Activated T-helper 17 cell treated with anti-CD3 and anti-CD28 coated beads, Interleukin-2, amount 50 U/mL, for 72 hours (primary cell): ENCODE measurements at places on chromosomes 11 and 22. TPM values are rescaled to one million over a fixed set of nuclear protein-coding genes. Genes with fewer than 3 reads are reported as not detected.

DNA sequence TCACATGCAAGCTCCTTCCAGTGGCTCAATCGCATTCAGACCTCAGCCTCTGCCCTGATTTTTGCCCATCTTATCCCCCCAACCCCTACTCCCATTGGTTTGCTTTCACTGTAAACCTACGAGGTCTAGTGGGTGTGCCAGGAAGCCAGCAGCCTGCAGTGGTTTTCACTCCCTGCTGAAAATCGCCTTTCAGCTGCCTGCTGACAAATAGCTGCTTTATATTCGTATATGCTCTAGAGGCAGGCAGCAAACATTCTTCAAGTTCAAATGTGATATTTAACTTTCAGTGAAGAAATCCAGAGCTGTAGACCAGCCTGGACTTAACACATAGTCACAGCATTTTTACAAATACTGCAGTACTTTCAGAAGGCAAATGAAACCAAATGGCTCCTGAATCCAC is 92.8 kb upstream of the APOA1 start:
- H3K27me3 ChIP-seq: no peaks in the 10 kb centered on the region
- peaks cover 42% of the 10 kb centered on the region for H3K36me3 ChIP-seq
- peak; percentile 28 for ATAC-seq
- H3K4me3 ChIP-seq: peak overlapping the region; percentile 91
- H3K4me1 ChIP-seq: peaks cover 67% of the 10 kb centered on the region

DNA sequence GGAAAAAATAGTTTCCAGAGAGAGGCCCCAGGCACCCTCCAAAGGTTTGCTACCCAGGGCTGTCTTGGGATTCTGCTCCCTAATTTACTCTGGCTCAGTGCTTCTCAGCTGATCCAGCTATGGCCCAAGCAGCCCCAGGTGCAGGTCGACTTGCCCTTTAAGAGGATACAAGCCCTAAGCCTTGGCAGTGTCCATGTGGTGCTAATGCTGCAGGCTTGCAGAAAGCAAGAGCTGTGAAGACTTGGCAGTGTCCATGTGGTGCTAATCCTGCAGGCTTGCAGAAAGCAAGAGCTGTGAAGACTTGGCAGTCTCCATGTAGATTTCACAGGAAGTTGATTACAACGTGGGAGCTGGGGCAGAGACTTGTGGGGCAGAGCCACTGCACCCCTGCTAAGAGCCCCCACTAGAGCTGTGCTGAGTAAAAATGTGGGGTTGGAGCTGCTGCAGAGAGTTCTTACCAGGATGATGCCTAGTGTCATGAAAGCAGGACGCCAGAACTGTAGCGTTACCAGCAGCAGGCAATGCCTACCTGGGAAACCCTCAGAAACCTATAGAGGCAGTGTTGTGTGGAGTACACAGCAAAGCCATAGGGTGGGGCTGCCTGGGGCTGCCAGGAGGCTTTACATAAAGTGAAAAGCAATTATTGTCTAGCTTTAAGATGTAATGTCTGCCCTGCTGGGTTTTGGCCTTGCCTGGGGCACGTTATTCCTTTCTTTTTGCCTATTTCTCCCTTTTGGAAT is 16.1 kb upstream of the OR52K1 start:
- H3K4me1 ChIP-seq: no peaks in the 10 kb centered on the region
- H3K4me3 ChIP-seq: no peak overlapping the region
- H3K27me3 ChIP-seq: peaks cover 29% of the 10 kb centered on the region
- H3K36me3 ChIP-seq: no peaks in the 10 kb centered on the region

- ATAC-seq: no peak
- H3K36me3 ChIP-seq: no peaks in the 10 kb centered on the region
- no peak overlapping the region for H3K27ac ChIP-seq
- no peaks in the 10 kb centered on the region for H3K27me3 ChIP-seq
- H3K4me1 ChIP-seq: peaks cover 6% of the 10 kb centered on the region
Observed at GRCh38 chr11:57773026-57773598, 11.5 kb downstream of the CTNND1 start.

GRCh38 chr22:49140911-49141665 is 686.6 kb downstream of the BRD1 start:
- no peak overlapping the region for H3K4me3 ChIP-seq
- peaks cover 29% of the 10 kb centered on the region for H3K27me3 ChIP-seq
- ATAC-seq: no peak
- H3K36me3 ChIP-seq: no peaks in the 10 kb centered on the region
- no peak overlapping the region for H3K27ac ChIP-seq

DNA sequence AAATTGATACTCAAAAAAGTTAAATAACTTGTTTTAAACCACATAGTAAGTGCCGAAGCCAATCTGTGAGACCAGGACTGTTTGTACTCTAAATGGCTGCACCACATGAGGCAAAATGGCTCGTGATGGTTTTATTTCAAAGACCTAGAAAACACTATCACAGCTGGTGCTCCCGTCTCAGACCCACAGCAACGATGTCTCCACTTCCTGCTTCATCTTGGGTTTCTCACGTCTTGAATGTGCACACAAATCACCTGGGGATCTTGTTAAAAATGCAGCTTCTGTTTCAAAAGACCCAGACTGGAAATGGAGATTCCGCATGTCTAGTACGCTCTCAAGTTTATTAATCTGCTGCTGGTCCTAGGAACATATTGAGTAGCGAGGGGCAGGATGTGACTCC is 1.2 kb downstream of the CD3E start:
- peak overlapping the region; percentile 100 for H3K4me3 ChIP-seq
- peak overlapping the region; percentile 100 for H3K27ac ChIP-seq
- H3K36me3 ChIP-seq: peaks cover 64% of the 10 kb centered on the region
- H3K4me1 ChIP-seq: peaks cover 41% of the 10 kb centered on the region
- peak; percentile 12 for ATAC-seq

DNA sequence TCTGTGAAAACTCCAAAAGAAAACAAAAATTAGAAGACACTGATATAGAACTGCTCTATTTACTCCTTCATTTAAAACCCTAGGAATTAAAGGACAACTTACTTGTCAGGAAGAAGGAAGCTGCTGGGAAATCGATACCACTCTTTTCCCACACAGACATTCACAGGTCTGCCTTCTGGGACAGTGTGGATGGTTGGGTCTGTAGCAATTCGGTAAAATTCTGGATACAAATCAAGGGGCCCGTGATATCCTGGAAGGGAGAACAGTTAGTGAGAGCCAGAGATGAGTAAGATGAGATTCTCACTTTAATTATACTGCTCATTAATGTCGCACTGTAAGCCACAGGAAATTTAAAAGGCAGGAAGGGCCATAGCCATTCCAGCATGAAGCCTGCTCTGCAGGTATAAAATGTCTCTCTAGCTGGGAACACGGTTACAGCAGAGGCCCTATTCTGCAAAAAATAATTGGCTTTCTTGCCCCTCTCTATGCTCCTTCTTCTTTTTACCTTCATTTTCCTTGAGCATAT is 34.0 kb downstream of the ALG9 start:
- peak overlapping the region; percentile 17 for H3K27ac ChIP-seq
- H3K36me3 ChIP-seq: peaks cover 89% of the 10 kb centered on the region
- ATAC-seq: no peak
- no peak overlapping the region for H3K4me3 ChIP-seq
- no peaks in the 10 kb centered on the region for H3K27me3 ChIP-seq

GRCh38 chr22:33353502-33353901 is 295.3 kb upstream of the SYN3 start:
- H3K27ac ChIP-seq: no peak overlapping the region
- H3K27me3 ChIP-seq: no peaks in the 10 kb centered on the region
- no peak overlapping the region for H3K4me3 ChIP-seq

DNA sequence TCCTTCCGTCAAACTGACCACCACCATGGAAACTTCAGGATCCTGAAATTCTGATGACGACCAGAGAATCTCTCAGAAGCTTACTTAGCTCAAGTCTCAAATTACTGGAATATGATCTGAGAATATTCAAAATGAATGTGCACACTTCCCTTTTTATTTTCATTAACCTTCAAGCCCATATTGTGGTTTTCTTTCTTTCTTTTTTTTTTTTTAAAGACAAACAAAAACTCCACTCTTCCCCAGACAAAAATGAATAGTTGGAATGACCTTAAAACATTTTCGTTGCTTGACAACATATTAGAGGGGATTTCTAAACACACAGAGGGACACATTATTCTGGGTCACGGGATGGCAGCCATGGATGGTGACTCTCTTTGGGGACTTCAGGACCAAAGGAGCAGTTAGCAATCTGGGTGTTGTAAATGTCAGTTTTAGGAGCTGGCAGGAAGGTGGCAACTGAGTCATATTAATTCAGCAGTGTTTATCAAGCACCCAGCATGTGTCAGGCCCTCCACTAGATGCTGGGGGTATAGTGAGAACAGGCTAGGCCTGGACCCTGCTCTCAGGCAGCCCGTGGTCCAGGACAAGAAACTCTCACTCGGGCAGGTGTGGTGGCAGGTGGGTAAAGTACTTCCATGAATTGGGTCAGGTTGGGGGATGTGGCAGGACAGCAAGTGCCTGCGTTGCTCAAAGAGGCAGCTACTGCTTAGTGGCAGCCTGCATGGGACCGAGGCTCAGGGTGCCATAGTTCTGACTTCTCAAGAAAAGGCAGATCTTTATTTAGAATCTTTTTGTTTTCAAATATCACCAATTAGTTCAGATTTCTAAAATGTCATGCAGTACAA is 126.1 kb downstream of the HIPK3 start:
- no peaks in the 10 kb centered on the region for H3K4me1 ChIP-seq
- H3K36me3 ChIP-seq: no peaks in the 10 kb centered on the region
- H3K27ac ChIP-seq: no peak overlapping the region
- peaks cover 19% of the 10 kb centered on the region for H3K27me3 ChIP-seq
- no peak overlapping the region for H3K4me3 ChIP-seq

- H3K27ac ChIP-seq: no peak overlapping the region
- no peaks in the 10 kb centered on the region for H3K4me1 ChIP-seq
- H3K36me3 ChIP-seq: no peaks in the 10 kb centered on the region
- peaks cover 36% of the 10 kb centered on the region for H3K27me3 ChIP-seq
- no peak overlapping the region for H3K4me3 ChIP-seq
- ATAC-seq: no peak
Observed at GRCh38 chr11:58330861-58331260, 28.0 kb downstream of the OR5B17 start.

- no peak overlapping the region for H3K4me3 ChIP-seq
- H3K36me3 ChIP-seq: no peaks in the 10 kb centered on the region
- H3K27ac ChIP-seq: no peak overlapping the region
- no peaks in the 10 kb centered on the region for H3K4me1 ChIP-seq
- H3K27me3 ChIP-seq: no peaks in the 10 kb centered on the region
Observed at GRCh38 chr11:70796648-70797227, 398.4 kb downstream of the CTTN start.

DNA sequence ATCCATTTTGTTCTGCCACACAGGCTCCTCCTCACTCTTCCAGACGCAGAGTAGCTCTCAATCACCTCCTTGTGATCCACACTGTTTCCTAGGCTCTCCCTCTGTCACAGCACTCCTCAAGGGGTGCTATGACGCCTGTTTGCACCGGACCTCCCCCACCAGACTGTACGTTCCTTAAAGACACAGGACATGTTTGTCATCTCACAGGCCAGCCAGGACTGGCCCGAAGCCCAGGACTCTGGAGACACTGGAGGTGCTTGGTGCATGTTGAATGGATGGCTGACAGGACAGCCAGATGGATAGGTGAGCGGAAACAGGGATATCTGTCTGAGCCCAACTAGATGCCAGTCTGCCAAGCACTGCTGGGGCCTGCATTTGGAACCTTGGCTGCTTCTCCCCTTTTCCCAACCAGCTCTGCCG is 13.6 kb downstream of the PLA2G6 start:
- H3K27me3 ChIP-seq: no peaks in the 10 kb centered on the region
- no peak overlapping the region for H3K4me3 ChIP-seq
- H3K4me1 ChIP-seq: peaks cover 10% of the 10 kb centered on the region
- H3K27ac ChIP-seq: no peak overlapping the region
- ATAC-seq: no peak
- peaks cover 45% of the 10 kb centered on the region for H3K36me3 ChIP-seq

- H3K4me1 ChIP-seq: no peaks in the 10 kb centered on the region
- H3K27ac ChIP-seq: no peak overlapping the region
- ATAC-seq: no peak
- H3K36me3 ChIP-seq: peaks cover 91% of the 10 kb centered on the region
- H3K4me3 ChIP-seq: no peak overlapping the region
Observed at GRCh38 chr11:18491924-18492323, 34.8 kb downstream of the TSG101 start.

GRCh38 chr11:22688914-22689313 is 22.5 kb downstream of the GAS2 start:
- no peak overlapping the region for H3K4me3 ChIP-seq
- H3K27me3 ChIP-seq: peaks cover 4% of the 10 kb centered on the region
- ATAC-seq: no peak
- no peaks in the 10 kb centered on the region for H3K36me3 ChIP-seq
- no peak overlapping the region for H3K27ac ChIP-seq

- H3K4me1 ChIP-seq: peaks cover 21% of the 10 kb centered on the region
- H3K27me3 ChIP-seq: no peaks in the 10 kb centered on the region
- peaks cover 44% of the 10 kb centered on the region for H3K36me3 ChIP-seq
- H3K4me3 ChIP-seq: peak overlapping the region; percentile 98
- peak overlapping the region; percentile 95 for H3K27ac ChIP-seq
- peak; percentile 36 for ATAC-seq
Observed at GRCh38 chr11:119108146-119108856, 1.2 kb downstream of the C2CD2L start.

DNA sequence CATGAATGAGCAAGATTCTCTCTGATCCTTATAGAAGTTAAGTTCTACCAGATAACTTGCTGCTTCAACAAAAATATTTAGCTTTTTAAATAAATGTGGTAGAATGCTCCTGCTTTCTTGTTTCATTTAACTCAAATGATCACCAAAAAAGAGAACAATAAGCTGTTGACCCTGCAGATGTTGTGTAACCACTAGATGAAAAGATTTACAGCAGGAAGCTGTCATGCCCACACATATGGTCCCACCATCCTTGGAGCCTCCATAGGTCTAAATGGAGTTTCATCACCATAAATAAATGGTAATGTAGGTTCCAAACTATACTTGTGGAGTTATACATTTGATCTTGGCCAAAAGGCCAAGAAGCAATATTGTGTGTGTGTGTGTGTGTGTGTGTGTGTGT is 118.8 kb downstream of the RRAS2 start:
- no peak for ATAC-seq
- H3K36me3 ChIP-seq: no peaks in the 10 kb centered on the region
- no peak overlapping the region for H3K27ac ChIP-seq
- peaks cover 5% of the 10 kb centered on the region for H3K4me1 ChIP-seq
- H3K27me3 ChIP-seq: no peaks in the 10 kb centered on the region

- H3K4me3 ChIP-seq: no peak overlapping the region
- H3K27ac ChIP-seq: no peak overlapping the region
- no peaks in the 10 kb centered on the region for H3K4me1 ChIP-seq
- no peak for ATAC-seq
- peaks cover 34% of the 10 kb centered on the region for H3K27me3 ChIP-seq
Observed at GRCh38 chr22:27149921-27150543, 492.6 kb downstream of the MIAT start.

GRCh38 chr11:1913271-1914060 is 6.0 kb upstream of the TNNT3 start:
- H3K4me3 ChIP-seq: no peak overlapping the region
- no peak for ATAC-seq
- peaks cover 14% of the 10 kb centered on the region for H3K27me3 ChIP-seq
- peaks cover 21% of the 10 kb centered on the region for H3K4me1 ChIP-seq
- peaks cover 5% of the 10 kb centered on the region for H3K36me3 ChIP-seq

The MRGPRX3 gene
- not detected for total RNA-seq

The HORMAD2 gene
- total RNA-seq: not detected

The RASGRP2 gene
- total RNA-seq: 11.0 TPM

The CCDC34 gene
- total RNA-seq: 19.1 TPM

The MRGPRE gene
- total RNA-seq: not detected

The DEFB131B gene
- total RNA-seq: not detected

The FGF4 gene
- not detected for total RNA-seq
